ENCODE measurements at places on chromosomes 7 and 10.

DNA sequence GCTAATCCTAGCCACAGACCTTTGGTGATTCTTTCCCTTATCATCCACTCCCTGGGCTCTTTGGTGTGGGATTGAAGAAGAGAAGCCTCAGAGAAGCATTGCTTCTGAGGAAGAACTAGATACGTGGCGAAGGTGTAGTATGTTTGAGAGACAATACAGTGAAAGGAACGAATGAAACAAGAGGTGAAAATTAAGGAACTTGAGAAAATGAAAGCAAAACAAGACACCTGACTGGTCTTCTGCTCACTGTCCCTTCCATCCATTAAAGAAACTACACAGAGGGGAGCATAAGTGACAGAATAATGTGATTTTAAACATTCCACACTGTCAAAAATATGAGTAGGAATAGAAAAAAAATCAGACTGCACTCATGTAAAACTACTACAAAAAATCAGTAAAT lies 219.6 kb upstream of the NPSR1 start:
- DNase-seq = no peak

DNA sequence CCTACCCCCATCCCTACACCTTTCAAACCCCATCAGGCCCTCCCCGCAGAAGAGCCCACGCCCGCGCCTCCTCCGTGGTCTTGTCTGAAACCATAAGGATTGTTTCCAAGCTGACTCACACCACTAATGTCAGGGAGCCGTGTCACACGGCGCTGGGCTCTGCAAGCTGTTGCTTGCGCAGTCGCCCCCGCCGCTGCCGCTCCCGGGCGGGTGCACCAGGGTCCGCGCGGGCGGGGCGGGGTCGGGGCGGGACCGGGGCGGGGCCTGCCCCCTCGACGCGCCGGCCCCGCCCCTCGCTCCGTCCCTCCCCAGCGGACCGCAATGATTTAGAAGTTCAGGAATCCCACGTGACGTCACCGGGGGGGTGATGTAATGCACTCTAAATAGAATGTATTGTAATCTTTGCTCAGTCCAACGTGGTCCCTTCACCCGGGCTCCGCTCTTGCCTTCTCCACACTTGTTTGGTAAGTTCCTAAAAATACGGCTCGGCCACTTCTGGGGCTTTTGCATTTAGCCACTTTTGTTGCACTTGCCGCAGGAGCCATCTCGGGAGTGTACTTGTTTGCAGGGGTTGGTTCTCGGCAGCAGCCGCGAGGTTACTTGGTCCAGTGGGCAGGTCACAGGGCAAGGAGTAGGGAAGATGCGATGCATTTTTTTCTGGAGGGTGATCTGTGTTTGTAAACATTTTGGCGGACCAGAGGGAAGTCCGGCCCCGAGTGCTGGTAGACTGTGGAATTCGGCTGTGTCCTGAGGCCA lies 3.2 kb upstream of the CREB5 start:
- peak; percentile 83 for DNase-seq

- no peak for DNase-seq
These were observed 17.6 kb upstream of the FAM221A start for GRCh38 chr7:23662124-23662983.

GRCh38 chr7:48300301-48300700 lies 129.0 kb downstream of the ABCA13 start:
- DNase-seq = no peak

DNA sequence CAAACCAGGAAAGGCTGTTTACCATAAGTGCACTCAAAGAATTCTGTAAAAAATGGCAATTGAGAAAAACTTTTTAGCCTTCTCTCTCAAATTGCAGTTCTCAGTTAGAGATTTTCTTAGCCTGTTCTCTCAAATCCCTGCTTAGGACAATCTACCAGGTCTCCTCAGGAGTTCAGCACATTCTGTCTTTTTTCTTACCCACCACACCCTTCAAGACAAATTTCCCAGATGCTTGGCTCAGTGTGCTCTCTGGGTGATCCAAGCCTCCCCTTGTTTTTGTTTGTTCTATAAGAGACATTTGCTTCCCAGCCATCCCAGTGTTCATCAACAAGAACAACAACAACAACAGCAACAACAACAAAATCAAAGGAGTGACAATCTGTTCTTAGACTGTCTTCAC lies 87.3 kb downstream of the MACC1 start:
- DNase-seq = no peak

GRCh38 chr10:26840938-26841732 lies 19.6 kb downstream of the ABI1 start:
- DNase-seq = no peak

DNA sequence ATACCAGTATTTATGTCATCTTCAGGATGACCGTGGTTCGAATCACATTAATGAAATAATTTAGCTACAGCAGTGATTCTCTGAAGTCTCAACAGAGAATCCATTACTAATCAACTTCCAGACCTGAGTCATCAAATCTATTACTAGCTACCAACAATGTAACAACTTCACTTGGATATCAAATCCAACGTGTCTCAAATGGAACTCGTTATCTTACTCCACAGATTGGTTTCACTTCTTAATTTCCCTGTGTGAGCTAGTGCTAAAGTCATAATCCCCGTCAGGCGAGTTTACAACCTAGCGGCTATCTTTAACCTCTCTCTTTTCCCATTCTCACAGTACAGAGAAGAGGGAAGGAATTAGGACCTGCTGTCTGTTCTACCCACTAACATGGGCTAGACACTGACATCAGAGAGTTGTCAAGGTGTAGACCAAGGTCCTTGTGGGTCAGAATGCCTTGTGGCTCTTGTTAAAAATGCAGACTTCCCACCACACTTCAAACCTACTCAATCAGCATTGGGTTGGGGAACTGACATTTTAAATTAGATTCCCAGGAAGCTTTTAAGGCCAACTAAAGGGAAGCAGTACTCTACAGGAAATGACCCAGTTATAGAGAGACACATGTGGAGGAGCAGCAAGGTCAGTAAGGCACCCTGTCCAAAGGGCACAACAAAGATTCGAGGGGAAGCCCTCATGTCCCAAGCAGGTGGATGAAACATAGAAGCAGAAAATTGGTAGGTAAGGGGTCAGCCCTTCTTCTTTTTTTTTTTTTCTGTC lies 57.3 kb upstream of the GSAP start:
- no peak for DNase-seq

GRCh38 chr10:4535521-4535920 lies 290.5 kb upstream of the AKR1E2 start:
- no peak for DNase-seq

GRCh38 chr7:84336766-84337165 lies 142.2 kb upstream of the SEMA3A start:
- no peak for DNase-seq

DNA sequence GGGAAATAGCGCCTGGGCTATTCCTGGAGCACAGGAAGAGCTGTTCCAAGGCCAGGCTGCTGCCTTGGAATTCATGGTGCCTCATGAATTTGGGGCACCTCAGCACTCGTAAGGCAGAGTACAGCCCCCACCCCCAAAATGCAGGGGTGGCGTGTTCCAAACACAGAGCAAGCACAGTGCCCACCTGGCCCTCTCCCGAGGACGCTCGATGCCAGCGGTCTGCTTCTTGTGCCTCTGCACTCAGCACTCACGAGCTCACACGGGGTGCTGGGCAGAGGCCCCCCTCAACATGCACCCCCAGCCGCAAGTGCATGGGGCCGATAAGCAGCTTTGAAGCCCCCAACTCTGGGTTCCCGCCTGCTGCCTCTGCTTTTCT lies 60.1 kb downstream of the ZRANB1 start:
- DNase-seq = no peak

GRCh38 chr7:150980663-150981062 lies 2.5 kb upstream of the KCNH2 start:
- peak; percentile 39 for DNase-seq

DNA sequence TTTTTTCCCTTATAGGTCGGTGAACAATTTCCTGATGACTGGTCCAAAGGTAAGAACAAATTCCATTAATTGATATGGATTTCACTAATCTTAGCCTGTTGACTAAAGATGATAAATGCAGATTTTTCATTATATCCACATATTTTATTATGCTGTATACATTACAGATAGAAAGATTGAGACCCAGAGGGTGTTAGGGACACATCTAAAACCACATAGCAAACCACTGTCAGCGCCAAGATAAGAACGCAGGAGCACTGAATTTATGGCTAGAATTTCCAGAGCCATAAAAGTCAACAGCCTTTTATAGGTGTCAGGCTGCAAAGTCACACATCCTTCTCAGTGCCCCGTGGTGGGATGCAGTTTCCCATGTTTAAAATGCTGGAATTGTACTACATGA lies 16.2 kb downstream of the WNT8B start:
- DNase-seq = no peak

GRCh38 chr10:80896076-80896475 lies 358.4 kb downstream of the SH2D4B start:
- DNase-seq = no peak

GRCh38 chr7:138195151-138195571 lies 118.9 kb downstream of the AKR1D1 start:
- no peak for DNase-seq

DNA sequence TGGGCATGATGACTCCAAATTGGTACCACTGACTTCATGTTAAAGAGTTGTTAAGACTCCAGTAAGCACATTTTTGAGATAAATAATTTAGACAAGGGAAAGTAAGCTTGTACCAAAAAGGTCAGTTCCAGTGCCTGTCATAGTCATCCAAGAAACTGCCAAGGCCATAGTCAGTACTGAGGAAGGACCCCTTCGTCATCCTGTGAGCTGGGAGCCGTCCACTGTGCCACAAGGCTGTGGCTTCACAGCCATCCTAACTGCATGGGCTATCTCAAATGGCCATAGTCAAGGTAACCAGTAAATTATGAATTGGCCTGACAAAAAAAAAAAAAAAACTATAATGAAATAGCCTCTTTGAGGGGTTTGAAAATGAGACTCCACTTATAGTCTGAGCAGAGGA lies 207.2 kb downstream of the C7orf25 start:
- DNase-seq = no peak

GRCh38 chr10:103225939-103226338 lies 19.7 kb upstream of the RPEL1 start:
- DNase-seq = no peak

DNA sequence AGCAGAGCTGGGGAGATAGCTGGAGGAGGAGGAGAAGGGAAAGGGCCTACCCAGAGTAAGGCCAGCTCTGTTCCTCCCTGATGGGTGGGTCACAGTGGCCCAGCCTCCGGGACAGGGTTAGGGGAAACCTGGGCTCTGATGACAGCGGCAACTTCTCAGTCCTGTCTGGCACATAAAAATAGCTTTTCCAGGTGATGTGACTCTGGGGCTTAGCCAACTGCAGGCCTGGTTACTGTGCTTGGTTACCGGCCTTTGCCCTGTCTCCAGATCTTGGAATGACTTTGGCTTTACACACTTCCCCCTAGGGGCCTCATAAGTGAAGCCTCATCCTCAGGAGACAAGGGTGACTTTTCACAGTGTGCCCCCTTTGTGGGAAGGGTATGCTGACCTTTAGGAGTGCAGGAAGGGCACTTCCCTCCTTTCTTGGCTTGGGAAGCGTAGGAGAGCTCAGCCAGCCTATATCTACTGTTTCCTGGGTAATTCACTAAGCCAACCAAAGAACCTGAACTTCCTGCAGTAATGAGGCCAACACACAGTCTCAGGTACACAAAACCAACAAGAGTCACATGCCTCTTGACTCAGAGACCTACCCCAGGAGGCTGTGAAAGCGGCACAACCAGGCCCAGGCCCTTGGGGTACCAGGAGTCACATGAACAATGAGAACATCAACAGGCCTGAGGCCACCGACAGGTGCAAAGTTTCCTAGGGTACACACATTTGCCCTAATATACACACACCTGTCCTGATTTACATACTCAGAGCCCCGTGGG lies 11.7 kb upstream of the HILPDA start:
- DNase-seq = no peak

- DNase-seq = no peak
These were observed 8.7 kb upstream of the BHLHA15 start for GRCh38 chr7:98202367-98203195.

DNA sequence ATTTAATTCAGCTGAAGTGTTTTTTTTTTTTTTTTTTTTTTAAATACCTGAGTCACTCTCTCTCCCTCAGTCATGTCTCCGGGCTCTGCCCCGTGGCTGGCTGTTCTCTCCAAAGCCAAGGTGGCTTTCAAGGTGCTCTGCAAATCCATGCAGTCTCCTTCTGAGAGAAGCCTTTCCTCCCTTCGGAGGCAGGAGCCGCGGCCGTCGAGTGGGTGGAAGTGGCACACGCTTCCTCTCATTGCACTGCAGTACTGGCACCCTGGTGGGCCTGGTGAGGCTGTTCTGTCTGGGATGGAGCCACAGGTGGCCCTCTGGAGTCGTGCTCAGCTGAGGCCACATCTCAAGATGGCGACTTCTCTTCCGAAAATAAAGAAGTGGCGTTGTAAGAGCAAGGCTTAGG lies 221.8 kb downstream of the GLRX3 start:
- DNase-seq = no peak

- DNase-seq = no peak
These were observed 91.5 kb downstream of the ABCA13 start for GRCh38 chr7:48262606-48263310.
